CD8-positive, alpha-beta T cell (primary cell): ENCODE measurements at places on chromosomes 2 and 18.

- DNase-seq, result no peak
Observed at GRCh38 chr2:159176555-159176954, 109.9 kb downstream of the WDSUB1 start.

DNA sequence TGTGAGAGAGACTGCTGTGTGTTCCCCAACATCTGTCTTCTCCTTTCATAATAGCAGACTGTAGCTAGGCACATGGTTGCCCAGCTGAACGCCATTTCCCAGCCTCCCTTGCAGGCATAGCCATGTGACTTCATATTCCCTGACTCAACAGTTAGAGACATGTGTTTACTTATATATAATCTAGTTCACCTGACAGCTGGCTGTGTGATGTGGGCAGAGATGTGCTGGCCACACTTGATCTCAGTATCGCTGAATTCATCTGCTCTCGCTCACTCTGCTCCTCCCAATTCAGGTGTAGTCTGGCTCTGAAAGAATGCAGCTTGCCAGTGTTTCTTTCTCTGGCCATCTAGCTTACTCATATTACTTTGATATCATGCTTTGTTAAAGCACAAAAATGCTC, 52.3 kb upstream of the SEC11C start:
- DNase-seq, result peak; percentile 38

- DNase-seq, result no peak
Observed at GRCh38 chr2:169118060-169118459, 48.7 kb downstream of the DHRS9 start.

DNA sequence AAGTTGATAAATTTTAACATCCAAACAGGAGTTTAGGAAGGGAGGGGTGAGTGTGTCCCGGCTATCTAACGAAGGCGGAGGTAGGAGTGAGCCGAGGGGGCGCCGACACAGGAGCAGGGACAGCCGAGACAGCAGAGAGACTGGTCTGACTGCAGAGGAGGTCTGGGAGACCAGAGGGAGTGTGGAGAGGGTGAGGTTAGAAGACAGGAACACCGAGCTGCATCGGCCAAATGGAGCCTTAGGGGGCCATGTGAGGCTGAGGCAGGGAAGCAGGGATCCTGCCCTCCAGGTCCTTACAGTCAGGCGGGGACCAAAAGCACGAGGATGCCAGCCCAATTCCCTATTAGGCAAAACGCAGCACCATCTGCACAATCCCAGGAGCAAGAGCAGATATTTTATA, 67.0 kb downstream of the SFXN5 start:
- DNase-seq, result no peak

GRCh38 chr2:10864251-10864650, 47.5 kb upstream of the KCNF1 start:
- no peak for DNase-seq

DNA sequence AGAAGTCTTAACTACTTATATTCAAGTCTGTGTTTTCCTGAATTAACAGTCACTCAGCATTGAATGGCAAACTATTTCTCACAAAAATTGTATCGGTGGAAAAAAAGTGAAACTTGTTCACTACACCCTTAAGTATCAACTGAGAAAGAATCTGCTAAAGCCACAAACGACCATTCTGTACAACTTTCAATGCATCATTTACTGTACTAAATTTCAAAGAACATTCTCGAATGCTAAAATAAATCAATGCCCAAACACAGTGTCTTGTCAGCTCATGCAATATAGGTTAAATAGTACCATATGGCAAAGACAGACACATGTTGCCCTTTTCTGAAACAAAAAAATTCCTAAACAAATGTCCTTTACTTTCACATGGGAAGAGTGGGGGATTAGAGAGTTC, 9.0 kb downstream of the ZNF516 start:
- DNase-seq, result no peak

DNA sequence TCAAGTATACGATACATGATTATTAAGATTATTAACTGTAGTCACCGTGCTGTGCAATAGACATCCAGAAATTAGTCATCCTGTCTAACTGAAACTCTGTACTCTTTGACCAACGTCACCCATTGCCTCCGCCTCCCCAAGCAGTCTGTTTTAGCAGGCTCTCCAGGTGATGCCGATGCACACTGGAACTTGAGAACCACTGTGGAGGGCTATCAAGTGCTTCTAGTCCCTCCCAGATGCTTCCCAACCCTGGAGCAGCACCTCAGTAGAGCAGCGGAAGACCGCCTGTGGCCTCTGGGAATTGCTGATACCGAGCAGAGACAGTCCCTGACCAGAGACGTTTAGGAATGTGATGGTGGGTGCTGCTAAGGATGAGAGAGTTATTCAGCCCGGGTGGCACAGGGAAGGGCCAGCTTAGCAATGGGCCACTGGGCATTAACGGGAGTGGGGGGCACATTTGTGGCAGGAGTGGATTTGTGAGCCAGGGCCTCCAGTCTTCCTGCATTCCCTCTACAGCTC, 50.7 kb downstream of the LIPG start:
- no peak for DNase-seq

GRCh38 chr18:65990174-65990690, 239.4 kb downstream of the CDH7 start:
- no peak for DNase-seq

- DNase-seq, result no peak
Observed at GRCh38 chr18:27349284-27349882, 164.3 kb upstream of the CHST9 start.

DNA sequence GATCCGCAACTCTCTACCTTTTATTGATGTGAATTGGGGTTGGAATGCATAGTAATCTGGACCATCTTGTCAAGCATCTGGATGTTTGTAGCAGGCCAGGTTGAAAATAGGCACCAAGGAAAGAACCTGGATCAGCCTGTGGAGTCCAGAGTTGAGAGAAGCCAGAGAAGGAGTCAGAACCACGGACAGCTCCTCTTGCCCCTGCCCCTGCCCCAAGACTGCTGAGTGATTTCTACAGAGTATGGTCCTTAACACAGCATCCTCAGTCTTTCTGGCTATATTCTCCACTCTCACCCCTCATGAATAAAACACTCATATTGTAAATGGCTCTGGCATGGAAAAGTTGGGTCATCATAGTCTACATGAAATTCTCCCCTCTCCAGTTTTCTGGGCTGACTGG, 154.6 kb downstream of the LOXHD1 start:
- DNase-seq, result no peak

DNA sequence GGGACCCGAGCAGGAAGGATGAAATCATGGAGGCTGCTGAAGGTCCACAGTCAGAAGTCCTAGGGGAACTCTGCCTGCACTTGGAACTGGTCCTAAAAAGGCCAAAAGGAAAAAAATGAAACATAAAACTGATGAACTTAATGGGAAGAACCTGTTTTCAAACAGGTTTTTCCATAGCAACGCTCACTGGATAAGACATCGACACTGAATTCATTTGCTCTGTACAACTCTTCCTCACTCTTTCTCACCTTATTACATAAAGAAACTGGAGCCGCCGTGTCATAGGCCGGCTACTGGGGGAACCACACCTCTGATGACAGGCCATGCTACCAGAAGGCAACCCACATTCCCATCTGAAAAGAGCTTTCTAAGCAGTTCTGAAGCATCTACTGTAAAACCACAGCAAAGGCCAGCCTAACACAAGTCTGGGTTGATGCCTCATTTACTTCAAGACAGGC, 83.6 kb downstream of the FARSB start:
- DNase-seq, result no peak

- no peak for DNase-seq
Observed at GRCh38 chr2:234322766-234323465, 174.0 kb downstream of the ARL4C start.

DNA sequence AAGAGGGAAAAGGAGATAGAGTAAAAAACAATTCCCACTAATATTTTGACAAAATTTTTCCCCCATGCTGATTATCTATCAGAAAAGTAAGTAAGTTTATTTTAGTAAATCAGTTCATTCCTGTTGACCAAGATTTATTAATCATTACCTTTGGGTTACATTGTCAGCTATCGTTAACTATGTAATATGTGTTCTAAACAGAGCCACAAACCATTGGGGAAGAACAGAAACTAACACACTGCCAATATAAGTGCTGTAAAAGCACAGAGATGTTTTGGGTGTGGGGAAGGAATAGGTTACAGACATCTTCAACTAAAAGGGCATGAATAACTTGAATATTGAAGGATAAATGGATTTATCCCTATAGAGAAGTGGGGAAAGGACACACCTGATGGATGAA, 42.5 kb upstream of the ACADL start:
- no peak for DNase-seq

DNA sequence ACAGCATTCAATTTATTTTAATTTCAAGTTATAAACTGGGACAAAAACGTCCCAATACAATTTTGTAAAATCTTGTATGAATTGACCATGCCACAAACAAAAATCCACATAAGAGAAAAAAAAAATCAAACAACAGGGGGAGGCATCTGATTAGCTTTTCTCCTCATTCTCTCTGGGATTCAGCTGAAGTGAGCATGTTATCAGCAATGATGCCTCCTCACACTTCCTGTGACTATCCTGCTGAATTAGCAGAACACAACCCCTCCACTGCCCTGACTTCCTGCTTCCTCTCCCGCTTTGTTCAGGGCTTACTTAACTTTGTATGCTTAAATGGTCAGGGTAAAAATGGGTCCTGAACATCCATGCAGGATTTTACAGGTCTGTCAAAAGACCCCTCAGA, 132.2 kb upstream of the ITGB6 start:
- no peak for DNase-seq

- DNase-seq, result no peak
Observed at GRCh38 chr2:237931205-237931721, 35.6 kb upstream of the UBE2F start.

DNA sequence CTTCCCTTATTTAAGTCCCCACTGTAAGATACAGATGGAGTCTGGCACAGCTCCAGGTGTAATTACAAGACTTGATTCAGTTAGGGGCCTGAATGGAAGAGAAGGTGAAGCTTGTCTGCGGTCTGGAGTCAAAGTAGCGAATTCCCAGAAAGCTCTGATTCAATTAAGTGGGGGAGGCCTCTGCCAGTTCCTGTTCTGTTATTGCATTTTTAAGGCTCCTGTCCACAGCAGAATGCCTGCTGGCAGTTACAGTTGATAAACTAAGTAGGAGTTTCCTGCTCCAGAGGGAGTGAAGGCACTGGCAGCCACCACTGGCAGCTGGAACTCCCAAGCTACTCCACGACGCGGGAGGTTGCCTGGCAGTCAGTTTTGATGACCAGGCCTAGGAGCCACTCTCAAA, 181.1 kb downstream of the SOCS6 start:
- no peak for DNase-seq

DNA sequence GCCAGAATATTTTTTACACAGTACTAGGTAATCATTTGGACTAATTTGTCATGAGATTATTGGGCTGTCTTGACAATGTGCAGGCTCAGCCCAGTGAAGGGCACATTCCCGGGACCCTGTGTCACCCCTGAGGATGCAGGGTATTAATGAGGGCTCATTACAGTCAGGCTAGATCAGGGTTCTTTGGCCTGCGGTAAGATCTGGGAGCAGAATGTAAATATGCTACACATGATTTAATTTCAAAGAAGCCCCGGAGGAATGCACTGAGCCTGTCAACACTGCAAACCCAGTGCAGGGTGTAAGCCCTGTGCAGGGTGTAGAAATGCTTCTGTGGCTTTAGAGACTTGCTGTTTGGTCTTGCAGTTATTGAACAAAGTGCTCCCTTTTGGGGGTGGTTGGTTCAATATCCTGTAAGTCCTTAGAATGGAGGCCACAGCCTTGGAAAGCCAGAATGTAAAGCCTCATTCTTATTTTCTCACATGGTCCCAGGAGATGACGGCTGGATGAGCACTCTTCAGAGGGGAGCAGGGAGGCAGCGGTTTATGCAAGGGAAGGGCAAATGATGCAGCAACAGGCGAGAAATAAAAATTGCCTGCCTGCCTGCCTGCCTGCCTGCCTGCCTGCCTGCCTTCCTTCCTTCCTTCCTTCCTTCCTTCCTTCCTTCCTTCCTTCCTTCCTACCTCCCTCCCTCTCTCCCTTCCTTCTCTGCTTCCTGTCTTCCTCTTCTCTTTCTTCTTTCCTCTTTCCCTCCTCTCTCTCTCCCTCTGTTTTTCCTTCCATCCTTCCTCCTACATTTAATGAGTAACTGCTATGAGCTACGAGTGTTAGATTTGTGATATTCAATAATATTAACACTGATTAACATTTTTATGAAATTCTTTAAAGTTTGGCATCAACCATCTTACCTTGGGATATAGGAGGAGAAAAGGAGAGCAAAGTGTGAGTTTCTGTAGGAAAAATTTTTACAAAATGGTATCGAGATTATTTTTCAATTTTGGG, 148.8 kb downstream of the VAPA start:
- no peak for DNase-seq

- DNase-seq, result no peak
Observed at GRCh38 chr2:10169581-10169980, 47.0 kb downstream of the RRM2 start.

DNA sequence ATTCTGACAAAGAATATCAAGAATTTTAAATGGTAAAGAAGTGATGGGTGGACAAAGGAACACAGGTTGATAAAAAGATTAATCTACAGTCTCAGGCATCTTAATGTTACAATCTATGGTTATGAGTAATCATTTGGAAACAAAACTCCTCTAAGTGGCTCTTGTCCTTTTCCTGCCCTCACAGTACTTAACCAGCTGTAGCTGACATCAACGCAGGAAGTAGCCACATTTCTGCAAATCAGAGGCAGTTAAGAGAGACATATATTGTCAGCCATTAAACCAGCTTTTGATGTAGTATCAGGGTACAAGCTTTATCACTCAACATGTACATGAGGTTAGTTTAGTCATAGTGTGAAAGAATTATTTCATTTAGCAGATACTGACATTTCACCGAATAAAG, 244.6 kb downstream of the NR4A2 start:
- DNase-seq, result no peak

GRCh38 chr2:222701233-222701632, 29.8 kb downstream of the MOGAT1 start:
- no peak for DNase-seq

- no peak for DNase-seq
Observed at GRCh38 chr2:95029898-95030341, 4.4 kb downstream of the MAL start.

DNA sequence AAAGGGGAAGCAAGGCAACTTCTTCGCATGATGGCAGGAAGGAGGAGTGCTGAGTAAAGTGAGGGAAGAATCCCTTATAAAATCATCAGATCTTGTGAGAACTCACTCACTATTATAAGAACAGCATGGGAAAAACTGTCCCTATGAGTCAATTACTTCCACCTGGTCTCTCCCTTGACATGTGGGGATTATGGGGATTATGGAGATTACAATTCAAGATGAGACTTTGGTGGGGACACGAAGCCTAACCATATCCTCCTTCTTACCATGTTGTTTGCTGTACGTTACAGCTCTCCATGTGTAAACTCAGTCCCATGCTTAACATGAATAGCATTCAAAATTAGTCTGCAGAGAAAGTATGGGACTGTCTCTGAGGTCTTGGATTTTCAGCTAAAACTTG, 1096.8 kb upstream of the ACVR2A start:
- no peak for DNase-seq

- DNase-seq, result no peak
Observed at GRCh38 chr2:45452866-45453265, 158.2 kb downstream of the SRBD1 start.
